ENCODE measurements at places on chromosomes 1 and 21.
A peak's percentile ranks its signal among the peaks of the same experiment; 100 is the strongest.

- DNase-seq: peak; percentile 92
Measured at GRCh38 chr1:27662707-27663393, 9.1 kb downstream of the IFI6 start.

GRCh38 chr1:90475631-90476030 is 241.5 kb downstream of the BARHL2 start:
- no peak for DNase-seq

GRCh38 chr1:9388335-9389180 is 95.9 kb downstream of the SPSB1 start:
- no peak for DNase-seq

- DNase-seq: no peak
Measured at GRCh38 chr1:247295746-247296145, 35.9 kb downstream of the ZNF496 start.

GRCh38 chr1:61844006-61844405 is 101.7 kb downstream of the PATJ start:
- DNase-seq: no peak

- no peak for DNase-seq
Measured at GRCh38 chr1:229993060-229993459, 74.0 kb upstream of the GALNT2 start.

GRCh38 chr21:37636152-37636860 is 269.7 kb downstream of the DYRK1A start:
- no peak for DNase-seq
